ENCODE measurements at places on chromosomes 16 and 17.
A peak's percentile ranks its signal among the peaks of the same experiment; 100 is the strongest.

- DNase-seq: peak; percentile 31
These were observed 31.0 kb upstream of the RHOT1 start for GRCh38 chr17:32111141-32111771.

DNA sequence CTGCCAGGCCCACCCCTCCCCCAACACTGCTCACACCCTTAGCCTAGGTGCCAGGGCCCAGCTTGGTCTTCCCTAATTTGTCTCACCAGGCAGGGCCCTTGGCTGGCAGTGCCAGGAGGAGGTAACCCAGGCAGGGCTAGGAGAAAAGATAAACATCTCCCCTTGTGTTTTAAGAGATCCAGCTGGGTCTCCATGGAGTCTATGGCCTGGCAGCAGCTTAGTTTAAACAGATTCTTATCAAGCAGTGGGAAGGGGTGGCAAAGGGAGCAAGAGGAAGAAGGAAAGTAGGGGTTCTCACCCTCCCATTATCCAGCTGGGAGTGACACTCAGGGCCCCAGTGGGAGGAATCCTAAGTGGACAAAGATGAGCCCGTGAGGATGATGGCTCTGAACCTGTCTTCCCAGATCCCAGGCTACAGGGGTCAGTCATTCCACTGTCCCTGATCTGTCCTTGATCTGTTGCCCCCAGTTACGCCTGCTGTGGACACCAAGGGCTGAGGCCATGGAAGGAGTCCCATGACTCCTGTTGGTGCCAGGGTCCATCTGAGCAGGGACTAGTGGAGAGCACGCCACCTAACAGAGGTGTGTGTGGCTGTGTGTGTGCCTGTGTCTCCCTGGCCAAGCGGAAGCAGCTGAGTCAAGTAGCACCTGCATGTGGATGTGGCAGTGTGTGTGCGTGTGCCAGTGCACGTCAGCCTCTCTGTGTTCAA lies 47.4 kb upstream of the MEIOC start:
- DNase-seq: no peak

DNA sequence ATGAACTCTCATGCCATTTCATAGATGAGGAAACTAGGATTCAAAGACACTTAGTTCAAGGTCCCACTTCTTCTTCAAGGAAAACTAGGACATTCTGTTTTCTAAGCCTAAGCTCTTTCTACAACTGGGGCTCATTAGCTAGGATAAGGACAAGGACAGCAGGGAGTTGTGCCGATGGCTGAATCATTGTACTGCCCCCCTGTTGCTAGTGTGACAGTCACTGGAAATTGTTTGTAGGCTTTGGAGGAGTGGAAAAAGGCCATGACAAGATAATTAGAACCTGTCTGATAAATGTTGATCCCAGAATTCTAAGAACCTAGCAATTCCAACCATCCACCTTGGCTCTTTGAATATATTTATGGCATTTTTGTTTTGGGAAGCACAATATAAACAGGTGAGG lies 445.7 kb downstream of the CDH8 start:
- no peak for DNase-seq

- DNase-seq: no peak
These were observed 414.6 kb downstream of the SLC39A11 start for GRCh38 chr17:72677714-72678390.

DNA sequence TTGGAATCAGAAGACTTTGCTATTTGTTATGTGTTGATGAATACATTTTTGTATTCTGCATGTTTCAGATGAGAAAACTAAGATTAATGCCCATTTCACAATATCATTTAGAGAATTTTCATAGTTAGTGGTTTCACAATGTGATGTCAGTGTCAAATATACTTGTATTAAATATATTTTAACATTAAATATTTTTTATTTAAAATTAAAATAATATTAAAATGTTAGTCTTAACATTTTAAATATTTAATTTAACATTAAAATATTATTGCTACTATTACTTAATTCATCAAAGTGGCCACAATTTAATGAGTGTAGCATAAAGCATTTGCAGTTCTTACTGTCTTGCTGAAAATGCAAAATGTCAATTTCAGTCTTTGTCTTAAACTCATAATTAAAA lies 478.8 kb downstream of the KCNJ2 start:
- DNase-seq: no peak

DNA sequence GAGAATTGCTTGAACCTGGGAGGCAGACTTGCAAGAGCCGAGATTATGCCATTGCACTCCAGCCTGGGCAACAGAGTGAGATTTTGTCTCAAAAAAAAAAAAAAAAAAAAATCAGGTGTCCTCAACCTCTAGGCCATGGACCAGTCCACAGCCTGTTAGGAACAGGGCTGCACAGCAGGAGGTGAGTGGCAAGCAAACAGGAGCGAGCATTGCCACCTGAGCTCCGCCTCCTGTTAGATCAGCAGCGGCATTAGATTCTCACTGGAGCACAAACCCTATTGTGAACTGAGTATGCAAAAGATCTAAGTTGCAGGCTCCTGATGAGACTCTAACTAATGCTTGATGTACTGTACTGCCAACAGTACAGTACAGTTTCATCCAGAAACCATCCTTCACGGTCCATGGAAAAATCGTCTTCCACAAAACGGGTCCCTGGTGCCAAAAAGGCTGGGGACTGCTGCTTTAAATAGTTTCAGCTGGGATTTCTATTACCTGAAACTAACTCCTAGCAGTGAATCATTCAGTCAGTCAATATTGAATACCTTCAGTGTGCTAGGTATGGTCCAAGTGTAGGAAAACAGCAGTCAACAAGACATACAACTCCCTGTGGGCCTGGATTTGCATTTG lies 56.3 kb upstream of the DHX40 start:
- no peak for DNase-seq

DNA sequence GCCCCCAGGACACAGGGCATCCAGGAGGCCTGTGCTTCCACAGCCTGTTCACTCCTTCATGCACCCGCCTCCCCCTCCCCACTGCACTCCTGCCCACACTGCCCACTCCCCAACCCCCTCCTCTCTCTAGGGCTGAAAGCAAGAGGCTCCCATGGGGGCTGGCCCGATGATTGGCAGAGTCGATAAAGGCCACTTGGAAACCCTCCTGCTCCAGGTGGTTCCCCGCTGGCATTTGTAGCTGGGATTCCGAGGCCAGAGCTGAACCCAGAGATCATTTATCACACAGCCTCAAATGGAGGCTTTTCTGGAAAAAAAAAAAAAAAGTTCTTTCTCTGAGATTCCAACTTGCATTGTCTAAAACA lies 74.1 kb downstream of the SREBF1 start:
- no peak for DNase-seq

GRCh38 chr16:27776556-27777225 lies 226.7 kb downstream of the KATNIP start:
- DNase-seq: no peak

GRCh38 chr17:38719943-38720641 lies 10.0 kb upstream of the CISD3 start:
- no peak for DNase-seq

GRCh38 chr16:86452451-86452850 lies 57.9 kb upstream of the FOXF1 start:
- no peak for DNase-seq

DNA sequence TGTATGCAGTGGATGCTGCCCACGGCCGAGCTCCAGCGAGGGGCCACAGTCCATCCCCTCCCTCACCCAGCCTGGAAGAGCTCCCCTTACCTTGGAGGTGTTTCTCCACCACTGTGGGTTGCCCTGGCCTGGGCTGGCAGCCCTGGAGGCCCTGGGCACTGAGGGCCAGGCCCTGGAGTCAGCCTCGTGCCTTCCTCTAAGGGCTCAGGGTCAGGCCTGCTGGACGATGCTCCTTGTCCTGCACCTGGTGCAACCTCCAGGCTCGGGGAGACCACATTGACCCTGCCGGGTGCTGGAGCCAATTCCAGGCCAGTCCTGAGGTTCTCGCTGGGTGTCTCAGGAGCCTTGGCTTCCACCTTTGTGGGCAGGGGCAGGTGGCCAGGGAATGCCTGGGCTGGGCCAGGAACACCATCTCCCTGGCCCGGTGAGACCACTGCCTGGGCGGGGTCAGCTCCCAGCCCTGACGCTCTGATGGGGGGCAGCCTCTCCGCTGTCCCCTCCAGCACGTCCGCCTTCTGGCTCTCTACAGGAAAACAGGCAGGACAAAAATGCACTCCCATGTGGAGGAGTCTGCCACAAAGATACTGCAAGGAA lies 10.4 kb downstream of the MYLK3 start:
- DNase-seq: no peak

Measured in suppressor macrophage treated with lipopolysaccharide for 4 hours (primary cell).